ENCODE measurements at places on chromosomes 11 and 22.

DNA sequence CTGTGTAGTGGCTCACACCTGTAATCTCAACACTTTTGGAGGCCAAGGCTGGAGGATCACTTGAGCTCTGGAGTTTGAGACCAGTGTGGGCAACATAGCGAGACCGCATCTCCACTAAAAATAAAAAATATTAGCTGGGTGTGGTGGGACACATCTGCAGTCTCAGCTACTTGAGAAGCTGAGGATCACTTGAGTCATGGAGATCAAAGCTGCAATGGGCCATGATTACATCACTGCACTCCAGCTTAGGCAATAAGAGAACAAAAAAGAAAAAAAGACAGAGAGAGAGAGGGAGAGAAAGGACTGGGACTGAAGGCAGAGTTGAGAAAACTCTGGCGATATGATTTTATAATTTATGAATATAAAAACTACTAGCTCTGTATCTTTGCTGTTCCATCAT lies 473.1 kb downstream of the LRRC4C start:
- DNase-seq, result no peak

DNA sequence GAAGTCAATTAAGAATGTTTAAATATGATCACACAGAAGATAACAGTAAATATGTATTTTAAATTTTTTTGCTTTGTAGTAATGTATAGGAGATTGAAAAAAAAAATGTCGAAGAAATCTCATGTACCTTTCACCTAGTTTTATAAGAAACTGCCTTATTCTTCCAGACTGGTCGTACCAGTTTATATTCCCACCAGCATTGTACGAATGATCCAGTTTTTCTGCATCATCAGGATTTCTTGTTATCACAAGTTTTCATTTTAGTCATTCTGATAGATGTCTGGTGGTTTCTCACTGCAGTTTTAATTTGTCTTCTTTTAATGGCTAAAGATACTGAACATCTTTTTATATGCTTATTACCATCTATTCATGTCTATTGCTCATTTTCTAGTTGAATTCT lies 101.8 kb upstream of the CTSC start:
- no peak for DNase-seq

- DNase-seq, result peak; percentile 99
Measured at GRCh38 chr22:36409911-36410756, 22.4 kb upstream of the MYH9 start.

- DNase-seq, result peak; percentile 50
Measured at GRCh38 chr11:76654298-76654851, 16.2 kb downstream of the LRRC32 start.

DNA sequence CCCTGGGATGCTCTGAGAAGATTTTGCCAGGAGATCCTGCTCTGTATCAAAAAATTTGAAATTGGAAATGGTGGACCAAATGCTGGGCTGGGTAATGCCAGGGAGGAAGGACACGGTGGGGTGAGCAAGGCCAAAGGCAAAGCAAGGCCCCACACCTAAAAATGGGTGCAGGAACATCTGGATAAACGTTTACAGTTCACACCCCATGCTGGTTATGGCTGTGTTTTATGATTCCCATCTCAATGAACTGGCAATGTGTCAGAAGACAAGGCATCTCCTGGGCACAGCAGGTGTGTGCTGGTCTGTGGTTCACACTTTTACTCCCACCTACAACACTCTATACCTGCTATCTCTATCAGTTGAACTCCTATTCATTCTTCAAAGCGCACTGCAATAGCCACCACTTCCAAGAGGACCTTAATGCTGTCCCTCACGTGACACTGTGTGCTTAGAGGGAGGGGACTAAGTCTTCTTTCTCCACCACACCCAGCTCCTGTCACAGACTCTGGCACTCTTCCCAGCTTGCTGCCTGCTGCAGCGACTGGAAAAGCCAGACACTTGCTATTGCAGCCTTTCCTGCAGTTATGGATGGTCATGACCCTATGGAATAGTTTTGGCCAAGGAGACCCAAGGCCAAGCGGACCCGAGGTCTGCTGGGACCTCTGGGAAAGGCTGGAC lies 277.5 kb downstream of the CTTN start:
- no peak for DNase-seq

DNA sequence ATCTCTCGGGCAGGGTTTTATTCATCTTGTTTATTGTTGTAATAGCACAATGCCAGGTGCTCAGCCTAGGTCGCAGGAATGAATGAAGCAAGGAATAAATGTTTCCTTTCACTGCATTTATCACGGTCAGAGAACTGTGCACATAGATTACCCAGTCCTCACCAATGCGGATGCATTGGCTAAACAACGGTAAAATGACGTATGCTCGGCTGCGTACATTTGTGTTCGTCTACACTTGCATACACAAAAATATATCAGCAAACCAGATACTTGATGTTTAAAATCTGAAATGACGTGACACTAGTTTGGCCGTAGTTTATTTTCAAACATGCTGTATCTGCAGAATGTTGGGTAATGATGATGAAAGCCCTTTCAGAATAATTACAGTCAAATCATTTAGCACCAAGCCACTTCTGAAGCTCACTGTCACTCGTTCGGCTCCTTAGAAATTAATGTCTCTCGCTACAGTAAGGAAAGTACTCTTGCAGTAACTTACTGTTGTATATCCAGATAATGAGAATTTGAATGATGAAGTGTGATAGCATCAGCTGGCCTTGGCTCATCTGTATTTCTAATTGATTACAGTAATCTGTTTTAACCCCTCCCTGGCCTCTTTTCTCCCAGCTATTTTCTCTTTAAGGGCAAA lies 268.9 kb downstream of the LRRC4C start:
- no peak for DNase-seq

- DNase-seq, result no peak
Measured at GRCh38 chr11:11420191-11420898, 67.3 kb upstream of the CSNK2A3 start.

- DNase-seq, result no peak
Measured at GRCh38 chr22:32044913-32045312, 1.9 kb downstream of the SLC5A1 start.

GRCh38 chr22:29011240-29012100 lies 50.2 kb downstream of the C22orf31 start:
- peak; percentile 77 for DNase-seq

DNA sequence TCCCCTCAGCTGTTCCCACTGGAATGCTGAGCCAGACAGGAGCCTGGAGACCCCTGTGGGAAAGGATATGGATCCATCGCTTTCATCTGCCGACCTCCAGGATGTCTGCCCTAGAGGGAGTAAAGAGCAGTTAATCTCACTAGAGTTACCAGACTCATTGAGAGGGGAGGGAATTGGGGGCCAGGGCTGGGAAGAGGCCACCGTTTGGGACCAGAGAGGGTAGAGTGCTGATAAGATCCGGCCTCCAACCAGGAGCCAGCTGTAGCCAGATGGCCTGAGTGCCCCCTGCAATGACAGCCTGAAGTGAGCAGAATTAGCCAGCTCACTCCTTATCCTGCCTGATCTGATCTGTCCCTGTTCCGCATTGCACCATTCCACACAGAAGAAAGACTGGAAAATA lies 3.7 kb upstream of the APLNR start:
- DNase-seq, result peak; percentile 90
